ENCODE measurements at places on chromosomes 1 and 21.

DNA sequence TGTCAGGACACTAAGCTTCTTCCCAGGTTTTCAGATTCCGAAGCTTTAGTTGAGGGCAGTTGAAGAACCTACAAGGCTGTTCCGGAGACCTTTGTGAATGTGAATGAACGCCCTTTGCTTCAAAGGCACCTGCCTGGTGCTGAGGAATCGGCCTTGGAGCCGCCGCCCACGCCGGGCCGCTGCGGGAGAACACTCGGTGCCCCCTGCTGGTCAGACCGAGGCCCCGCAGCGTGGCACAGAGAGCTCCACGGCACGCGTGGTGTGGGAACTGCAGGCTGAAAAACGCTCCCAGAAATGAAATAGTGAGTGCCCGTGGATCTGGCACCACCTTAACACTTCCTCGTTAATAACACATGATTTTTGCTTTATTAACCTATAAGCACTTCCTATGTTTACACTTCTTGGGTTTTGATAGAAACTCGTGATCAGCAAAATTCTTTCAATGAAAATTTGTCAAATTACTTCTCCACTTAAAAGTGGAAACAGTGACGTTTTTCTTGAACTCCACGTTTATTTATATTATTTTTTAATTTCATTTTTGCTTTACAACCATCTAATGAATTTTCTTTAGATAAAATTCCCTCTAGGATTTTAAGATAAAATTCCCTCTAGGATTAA is 460.6 kb downstream of the DSCAM start:
- no peak for DNase-seq

- DNase-seq: no peak
Measured at GRCh38 chr1:193589597-193590040, 403.2 kb upstream of the B3GALT2 start.

DNA sequence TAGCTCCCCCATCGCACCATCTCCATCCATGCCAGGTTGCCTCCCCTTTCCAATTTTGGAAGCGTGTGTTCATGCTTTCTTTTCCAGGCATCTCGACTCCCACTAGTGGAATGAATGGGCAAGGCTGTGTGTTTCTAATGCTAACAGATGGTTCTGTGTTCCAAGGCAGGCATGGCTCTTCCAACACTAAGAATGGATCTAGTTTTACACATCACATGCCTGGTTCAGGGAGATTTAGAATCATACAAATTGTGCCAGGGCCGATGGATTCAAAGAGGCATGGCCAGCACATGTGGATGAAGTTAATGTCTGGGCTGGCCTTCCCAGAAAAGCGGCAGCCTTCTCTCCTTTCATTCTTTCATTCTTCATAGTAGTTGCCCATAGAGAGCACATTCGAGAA is 438.7 kb downstream of the PRDM2 start:
- no peak for DNase-seq

- DNase-seq: no peak
Measured at GRCh38 chr1:15213341-15213821, 33.6 kb upstream of the FHAD1 start.

DNA sequence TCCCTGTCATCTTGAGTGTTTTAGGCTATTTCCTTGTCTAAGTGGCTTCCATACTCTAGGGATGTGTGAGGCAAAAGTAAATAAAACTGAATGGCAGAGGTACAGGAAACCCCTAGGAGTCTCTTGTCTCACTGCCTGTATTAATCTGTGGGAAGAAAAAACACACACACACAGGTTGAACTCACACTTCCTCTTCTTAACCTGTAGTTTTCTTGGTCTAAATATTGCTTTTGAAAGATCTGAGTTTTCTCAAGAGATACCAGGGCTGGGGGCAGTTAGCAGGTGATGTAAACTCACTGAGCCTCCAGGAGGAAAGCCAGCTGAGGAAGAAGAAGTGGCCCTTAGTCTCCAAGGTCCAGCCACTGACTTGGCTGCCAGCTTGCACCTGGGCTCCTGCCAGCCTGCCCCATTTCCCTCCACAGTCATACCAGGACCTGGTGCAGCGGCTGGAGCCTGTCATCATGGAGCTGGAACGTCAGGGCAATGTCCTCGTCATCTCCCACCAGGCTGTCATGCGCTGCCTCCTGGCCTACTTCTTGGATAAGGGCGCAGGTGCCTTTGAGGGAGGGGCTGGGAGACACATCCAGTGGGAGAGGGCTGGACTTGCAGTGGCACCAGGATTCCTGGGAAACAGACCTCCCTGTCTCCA is 16.9 kb downstream of the PFKFB2 start:
- DNase-seq: no peak

DNA sequence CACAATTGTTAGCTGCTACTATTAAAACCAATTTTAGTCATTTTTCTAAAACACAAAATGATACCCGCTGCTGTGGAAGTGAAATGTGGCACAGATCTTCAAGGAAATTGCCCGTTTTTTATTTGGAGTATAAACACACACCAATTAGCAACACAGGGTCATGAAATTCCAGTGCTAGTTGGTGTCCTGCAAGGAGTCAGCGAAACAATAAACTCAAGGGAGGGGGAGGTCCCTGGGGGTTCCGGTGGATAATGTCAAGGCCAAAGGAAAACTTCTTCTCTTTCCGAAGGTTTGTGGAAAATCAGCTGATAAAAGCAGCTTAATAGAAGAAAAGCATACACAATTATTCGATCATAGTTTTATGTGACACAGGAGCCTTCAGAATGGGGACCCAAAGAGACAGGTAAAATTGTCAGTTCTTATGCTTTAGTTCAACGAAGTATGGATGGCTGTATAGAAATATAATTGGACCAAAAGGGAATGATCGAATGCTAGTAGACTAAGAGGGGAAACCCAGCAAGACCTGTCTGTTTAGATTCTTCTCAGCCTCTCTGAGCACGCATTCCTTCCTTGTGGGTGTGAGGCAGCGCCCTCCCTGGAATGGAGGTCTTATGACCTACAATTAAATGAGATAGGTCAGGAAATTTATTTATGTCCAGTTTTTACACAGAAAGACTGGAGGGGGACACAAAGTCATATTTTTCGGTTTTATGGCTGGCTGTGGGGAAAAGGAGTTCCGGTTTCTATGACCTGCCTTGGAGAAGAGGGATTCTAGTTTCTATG is 65.9 kb downstream of the KCNK1 start:
- no peak for DNase-seq

GRCh38 chr1:11851180-11851579 is 3.6 kb upstream of the NPPA start:
- no peak for DNase-seq

GRCh38 chr21:35932232-35932911 is 128.0 kb downstream of the SETD4 start:
- DNase-seq: peak; percentile 52

DNA sequence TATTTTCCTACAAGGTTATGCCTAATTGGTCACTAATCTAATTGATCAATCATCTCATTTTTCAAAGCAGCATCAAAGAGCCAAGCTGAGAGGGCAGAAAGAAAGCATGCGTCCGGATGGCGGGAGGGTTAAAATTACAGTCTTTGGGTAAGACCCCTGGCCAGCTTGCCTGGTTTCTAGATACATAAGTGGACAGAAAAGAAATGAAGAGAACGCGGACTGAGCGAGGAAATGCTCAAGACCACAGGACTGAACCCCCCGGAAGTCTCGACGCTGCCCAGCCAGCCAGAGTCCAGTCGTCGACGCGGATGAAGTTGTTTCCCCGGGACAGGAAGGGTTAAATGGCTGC is 297.2 kb downstream of the OMA1 start:
- DNase-seq: no peak

DNA sequence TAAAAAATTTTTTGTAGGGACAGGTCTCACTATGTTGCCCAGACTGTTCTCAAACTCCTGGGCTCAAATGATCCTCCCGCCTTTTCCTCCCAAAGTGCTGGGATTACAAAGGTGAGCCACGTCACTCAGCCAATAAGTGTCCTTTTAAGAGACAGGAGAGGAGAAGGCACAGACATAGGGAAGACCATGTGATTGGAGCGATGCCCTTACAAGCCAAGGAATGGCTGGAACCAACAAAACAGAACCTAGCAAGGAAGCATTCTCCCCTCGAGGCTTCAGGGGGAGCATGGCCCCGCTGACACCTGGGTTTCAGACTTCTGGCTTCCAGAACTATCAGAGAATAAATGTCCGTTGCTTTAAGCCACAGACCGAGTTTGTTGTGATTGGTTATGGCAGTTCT is 37.0 kb downstream of the NDUFS5 start:
- no peak for DNase-seq

DNA sequence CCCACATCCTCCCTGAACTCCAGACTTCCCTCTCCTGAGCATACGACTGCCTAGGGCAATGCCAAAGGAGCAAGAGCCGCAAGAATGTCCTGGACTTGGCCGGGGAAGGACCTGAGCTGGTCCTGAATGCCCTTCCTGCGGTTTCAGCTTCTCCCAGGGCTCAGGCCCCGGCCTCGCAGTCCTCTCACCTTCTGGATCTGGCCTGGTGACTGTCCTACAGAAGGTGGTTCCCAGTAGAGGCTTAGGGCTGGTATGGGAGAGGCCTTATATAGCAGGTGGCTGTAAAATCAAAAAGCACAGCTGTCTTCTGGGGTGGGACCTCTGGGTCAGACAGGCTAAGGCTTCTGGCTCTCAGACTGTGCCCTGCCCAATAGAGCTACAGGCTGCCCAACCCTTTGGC is at the start of gene LYPD8:
Gene LYPD8 (minus strand): TSS at position 243 of the 400 bp plus-strand sequence. CDS start 4,678 bp downstream, outside the sequence.
- no peak for DNase-seq

GRCh38 chr1:155339515-155340097 is 18.9 kb downstream of the RUSC1 start:
- no peak for DNase-seq

GRCh38 chr1:188782220-188782841 is 1695.3 kb downstream of the BRINP3 start:
- DNase-seq: peak; percentile 17

- no peak for DNase-seq
Measured at GRCh38 chr21:45548711-45549491, 6.7 kb upstream of the SLC19A1 start.

DNA sequence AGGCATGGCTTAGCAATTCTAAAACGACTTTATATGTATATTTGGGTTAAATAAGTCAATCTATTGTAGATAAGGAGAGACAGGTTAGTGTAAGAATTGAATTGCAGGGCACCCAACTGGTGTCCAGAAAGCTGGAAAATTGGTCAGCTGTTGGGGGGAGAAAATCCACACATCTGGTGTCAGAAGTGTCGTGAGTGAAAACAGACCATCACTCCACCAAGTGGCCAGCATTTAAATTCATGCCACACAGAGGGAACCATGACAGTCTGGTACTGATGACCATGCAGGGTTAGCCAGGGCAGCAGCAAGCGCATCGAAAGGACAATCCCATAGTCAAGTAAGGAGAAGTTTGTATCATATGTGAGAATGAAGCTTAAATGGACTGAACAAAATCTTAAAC is 11.7 kb downstream of the LAX1 start:
- no peak for DNase-seq

DNA sequence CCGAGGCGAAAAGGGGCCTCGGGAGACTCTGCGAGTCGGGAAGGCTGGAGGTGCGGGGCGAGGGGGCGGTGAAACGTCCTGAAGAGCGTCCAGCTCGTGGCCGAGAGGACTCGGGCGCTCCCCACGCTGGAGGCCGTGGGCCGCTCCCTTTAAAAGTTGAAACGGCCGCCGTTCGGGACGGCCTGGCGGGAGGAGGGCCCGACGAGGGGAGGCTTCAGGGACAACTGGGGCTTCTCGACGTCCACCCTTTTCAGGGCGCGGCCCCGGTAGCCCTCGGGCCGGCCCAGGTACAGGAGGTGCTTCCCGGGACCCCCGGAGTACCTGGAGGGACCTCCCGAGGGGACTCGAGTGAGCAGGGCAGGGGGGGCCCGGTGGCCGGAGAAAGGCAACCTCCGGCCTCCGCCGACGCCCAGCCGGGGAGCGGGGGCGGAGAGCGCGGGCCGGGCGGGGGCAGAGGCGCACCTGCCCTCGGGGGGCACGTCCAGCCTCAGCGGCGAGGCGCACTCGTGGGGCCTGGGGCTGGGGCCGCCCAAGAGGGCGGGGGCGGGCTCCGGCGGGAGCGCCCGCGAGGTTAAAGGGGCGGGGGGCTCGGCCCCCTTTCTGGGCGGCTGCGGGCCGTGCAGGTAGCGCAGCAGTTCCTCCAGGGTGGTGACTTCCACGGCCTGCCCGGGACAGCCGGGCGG is 14.0 kb downstream of the SEMA6C start:
- no peak for DNase-seq

DNA sequence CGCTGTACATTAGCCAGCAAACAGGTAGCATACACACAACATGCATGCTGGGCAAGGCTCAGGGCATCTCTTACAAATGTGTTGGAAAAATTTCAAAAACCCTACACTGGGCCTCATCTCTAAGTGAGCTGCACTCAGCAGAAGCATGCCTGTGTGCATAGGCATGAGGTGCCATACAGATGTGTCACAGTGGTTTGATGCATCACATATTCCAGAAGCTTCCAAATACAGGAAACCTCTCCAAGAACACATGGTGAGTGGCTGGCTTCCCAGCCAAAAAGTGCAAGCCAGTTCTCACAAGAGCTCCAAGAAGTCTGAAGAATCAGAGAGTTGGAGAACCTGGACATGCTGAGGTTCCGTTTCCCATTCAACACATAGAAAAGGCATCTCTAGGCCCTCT is 58.3 kb downstream of the CD46 start:
- DNase-seq: no peak

DNA sequence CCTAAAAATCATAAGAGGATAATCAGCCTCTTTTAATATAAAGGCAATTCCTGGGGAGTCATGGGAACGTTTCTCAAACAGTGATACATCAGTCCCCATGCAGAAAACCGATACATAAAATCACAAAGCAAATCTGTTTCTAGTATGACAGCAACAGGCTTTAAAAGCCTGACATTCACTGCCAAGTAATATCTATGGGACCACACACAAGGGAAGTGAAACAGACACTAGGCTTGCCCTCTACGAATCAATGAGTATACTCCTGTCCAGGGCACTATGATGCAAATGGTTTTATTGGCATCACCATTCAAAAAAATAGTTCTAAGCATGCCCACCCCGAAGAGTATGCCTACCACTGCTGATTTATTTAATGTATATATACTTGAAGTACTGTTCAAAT is 54.4 kb downstream of the TIAM1 start:
- DNase-seq: no peak

- DNase-seq: no peak
Measured at GRCh38 chr1:67863637-67864036, 30.4 kb upstream of the GNG12 start.

DNA sequence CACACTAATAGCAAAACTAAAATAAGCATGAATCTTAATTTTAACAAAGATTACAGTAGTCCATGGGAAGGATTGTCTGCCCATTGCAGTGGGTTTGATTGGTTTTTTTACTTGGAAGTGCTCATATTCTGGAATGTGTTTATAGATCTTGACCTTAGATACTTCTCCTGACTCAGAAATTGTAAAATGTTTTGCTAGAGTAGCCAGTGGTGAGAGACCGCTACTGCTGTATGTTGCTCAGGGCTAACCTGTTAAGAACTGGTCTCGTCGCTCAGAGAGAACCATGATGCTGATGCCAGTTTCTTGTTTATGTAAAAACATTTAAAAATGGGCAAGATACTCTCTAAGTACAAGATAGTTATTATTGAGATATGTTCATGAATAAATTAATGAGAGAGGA is 99.9 kb downstream of the ROR1 start:
- peak; percentile 80 for DNase-seq

GRCh38 chr1:96515430-96515829 is 206.2 kb upstream of the PTBP2 start:
- no peak for DNase-seq

GRCh38 chr1:160007577-160008200 is 24.1 kb downstream of the PIGM start:
- no peak for DNase-seq

GRCh38 chr1:918843-919242 is 4.9 kb upstream of the SAMD11 start:
- no peak for DNase-seq
